ENCODE measurements at places on chromosomes 1 and 21.

- DNase-seq = no peak
These were observed 78.2 kb downstream of the SLC66A1 start for GRCh38 chr1:19390166-19390850.

DNA sequence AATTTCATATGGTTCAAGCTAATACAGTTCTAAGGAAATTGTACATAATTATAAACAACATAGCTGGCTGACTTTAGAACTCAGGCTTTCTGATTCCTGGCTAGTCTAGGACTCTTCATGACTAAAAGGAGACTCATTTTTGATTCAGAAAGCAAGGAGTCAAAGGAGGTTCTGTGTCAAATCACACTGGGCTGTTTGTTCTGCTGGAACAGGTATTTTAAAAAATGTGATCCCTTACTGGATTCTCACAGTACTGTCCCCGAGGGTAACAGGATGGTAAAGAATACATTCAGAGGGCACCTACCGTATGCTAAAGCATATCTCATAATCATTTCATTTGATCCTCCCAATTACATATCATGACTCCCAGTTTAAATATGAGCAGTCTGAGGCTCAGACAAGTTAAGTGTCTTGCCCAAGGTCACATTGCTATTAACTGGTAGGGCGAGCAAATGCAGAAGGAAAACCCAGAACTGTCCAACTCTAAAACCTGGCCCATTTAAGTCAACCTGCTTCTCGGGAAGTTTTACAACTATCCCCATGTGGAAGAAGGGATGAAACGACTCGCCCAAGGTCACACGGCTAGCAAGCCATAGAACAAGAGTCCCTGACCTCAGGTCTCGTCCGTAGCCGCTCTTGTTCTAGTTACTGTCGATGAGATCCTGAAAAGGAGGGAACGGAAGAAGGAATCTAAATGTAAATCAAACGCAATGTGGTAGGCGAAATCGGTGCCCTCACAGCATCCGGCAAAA lies 675 bp downstream of the MYSM1 start:
- DNase-seq = no peak

GRCh38 chr1:116697548-116698243 lies 30.2 kb upstream of the IGSF3 start:
- DNase-seq = no peak

DNA sequence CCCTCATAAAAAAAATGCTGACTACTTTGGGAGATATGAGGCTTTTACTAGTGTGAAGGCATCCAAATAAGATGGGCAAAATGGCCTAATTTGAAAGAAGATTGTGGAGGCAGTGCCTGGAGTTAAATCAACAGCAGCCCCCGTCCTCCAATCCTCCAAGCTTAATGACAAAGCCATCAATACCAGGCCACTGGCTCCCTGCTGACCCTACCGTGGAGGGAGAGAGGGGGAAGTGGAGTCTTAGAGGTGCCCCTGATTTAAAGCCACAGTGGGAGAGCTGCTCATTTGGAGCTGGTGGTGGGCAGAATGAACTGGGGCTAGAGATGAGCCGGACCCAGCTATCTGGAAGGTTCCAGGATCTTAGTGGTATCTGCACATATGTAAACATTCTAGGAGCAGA lies 24.3 kb upstream of the KNCN start:
- DNase-seq = no peak

DNA sequence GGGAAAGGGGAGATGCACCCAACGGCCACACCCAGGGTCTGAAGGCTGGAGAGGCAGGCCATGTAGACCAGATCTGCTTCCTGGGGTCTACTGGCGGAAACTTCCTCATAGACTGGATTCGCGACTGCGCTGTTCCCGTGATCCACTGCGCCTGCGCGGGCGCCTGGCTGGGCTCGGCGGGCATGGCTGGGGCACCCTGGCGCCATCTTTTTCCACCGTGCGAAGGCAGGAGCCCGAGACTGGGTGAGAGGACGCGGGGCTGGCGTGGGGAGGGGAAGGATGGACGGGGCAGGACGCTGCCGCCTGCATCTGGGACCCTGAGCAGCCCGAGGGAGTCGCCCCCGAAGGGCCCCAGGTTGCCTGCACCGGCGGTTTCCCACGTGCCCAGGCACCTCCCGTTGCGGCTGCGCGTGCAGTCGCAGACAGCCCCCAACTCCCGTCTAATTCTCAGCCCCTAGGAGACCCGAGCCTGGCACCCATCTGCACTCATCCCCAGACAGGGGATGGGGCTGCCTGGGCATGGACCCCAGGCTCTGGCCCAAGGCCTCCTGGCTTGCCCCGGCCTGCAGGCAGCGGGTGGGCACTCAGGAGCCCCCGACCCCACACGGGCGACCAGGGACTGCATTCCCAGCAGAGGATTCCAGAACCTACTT lies 12.4 kb upstream of the FAM3B start:
- no peak for DNase-seq
